ENCODE measurements at places on chromosomes 7 and 10.
A peak's percentile ranks its signal among the peaks of the same experiment; 100 is the strongest.

DNA sequence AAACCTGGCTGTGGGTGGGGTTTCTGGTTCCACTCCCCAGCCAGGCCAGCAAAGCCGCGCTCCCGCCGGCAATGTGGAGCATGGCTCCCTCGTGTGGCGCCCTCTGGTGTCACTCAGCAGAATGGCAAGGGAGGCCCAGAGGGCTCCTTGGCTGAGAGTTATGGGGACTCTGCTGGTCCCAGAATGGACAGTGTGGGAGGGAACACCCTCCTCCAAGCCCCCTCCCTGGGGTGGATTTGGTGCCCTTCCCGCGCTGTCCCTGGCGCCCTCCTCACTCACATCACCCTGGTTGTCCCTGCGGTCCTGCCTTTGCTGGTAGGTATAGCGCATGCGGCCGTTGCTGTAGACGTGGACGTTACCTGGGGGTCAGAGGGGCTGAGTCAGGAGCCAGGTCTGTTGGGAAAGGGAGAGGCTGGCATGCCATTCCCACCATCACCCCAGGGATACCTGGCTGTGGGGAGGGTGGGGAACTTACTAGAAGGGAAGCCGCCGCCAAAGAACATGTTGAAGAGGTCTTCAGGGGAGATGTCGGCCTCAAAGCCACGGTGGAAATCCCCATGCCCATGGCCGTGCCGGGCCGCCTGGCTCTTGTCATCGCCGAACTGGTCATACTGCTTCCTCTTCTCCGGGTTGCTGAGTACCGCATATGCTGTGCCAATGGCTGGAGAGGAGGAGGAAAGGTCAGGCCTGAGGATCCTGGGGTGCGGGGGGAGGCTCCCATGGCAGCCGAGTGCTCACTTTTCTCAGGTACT lies 14.0 kb downstream of the DNAJB12 start:
- DNase-seq: peak; percentile 78

- DNase-seq: no peak
These were observed 326.9 kb downstream of the GPAM start for GRCh38 chr10:111856631-111857030.

DNA sequence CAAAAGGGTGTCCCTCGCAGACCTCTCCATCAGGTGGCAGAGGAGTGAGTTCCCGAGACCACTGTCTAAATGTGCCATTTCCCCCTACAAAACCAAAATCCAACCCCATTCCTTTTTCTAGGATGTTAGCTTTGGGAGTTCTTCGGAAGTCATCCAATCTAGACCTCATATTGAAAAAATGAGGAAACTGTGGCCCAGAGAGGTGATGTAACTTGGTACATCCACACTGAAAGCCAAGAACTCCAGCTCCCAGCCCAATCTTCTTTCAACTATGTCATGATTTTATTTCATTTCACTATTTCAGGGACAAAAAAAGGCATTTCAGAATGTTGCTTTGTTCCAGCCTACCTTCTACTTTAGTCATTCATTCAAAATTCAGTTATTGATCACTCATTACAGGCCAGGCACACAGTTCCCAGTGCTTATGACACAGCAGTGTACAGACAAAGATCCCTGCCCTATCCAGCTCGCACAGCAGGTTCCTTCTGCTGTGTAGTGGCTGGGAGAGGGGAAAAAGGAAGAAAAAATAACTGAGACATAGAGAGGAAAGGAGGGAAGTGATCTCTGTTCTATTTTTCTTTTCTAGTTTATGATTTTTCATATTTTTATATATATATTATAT lies 35.8 kb downstream of the SCRN1 start:
- DNase-seq: no peak

DNA sequence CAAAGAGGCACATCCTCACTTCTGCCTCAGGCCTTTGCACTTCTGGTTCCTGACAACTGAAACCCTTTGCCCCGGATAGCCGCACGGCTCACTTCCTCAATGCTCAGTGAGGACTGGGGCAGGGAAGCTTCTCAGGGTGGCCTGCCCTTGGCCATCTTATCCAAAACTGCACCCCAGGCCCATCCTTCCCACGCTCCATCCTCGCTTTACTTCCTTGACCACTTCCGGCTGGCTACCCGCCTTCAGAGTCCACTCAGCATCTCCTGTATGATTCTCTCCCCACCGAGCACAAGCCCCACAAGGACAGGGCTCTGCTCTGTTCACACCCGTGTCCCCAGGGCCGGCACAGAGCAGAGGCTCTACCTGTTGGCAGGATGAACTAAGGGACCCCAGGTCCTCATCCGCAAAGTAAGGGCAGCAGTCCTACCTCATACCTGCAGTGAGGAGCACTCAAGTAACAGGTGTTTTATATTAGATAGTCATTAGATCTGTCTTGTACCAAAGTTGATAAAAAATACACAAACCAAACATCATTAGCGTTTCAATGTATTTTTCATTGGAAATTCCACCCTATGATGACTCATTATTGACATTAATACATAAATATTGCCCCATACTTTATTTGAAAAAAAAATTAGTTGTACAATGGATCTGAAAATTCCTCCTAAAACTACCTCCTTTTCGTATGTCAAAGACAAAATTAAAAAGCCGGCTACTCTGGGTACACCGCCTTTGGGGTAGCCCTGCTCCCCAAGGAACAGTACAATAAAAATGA lies 35.0 kb downstream of the GNA12 start:
- no peak for DNase-seq

- no peak for DNase-seq
These were observed 4.2 kb downstream of the RARRES2 start for GRCh38 chr7:150337179-150337578.

- DNase-seq: no peak
These were observed 12.1 kb upstream of the CEP41 start for GRCh38 chr7:130452951-130453350.

DNA sequence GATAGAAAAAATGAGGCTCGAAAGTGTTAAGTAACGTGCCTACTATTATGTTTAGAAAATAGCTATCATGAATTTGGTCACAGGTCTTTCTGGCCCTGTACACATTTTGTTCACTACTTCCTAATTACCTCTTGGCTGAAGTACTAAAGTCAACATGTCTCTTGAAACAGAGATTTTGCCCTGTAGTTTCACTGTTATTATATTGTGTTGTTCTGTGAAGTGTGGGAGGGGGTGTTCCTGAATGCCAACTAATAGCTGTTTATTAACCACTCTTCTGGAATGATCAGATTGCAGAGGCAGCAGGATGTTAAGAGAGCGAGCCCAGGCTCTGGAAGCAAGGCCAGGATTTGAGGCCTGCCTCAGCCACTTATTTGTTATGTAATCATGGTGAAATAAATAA lies 72.1 kb downstream of the RNF133 start:
- DNase-seq: no peak

DNA sequence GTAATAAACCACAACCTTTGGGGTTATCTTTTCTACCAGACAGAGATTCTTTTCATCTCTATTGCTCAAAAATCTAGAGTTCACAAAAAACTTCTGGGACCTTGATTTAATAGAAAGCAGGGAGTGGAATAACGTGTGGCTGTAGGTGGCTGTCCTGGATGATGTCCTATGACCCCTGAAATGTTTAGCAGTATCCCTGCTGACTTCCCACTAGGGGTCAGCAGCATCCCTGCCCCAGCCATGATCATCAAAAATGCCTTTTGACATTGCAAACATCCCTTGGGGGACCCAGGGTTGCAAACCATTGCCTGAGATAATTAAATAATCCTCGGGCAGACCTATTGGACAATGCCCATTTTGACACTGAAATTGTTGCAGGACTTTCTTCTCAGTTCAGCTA lies 177.1 kb downstream of the USP6NL start:
- no peak for DNase-seq

DNA sequence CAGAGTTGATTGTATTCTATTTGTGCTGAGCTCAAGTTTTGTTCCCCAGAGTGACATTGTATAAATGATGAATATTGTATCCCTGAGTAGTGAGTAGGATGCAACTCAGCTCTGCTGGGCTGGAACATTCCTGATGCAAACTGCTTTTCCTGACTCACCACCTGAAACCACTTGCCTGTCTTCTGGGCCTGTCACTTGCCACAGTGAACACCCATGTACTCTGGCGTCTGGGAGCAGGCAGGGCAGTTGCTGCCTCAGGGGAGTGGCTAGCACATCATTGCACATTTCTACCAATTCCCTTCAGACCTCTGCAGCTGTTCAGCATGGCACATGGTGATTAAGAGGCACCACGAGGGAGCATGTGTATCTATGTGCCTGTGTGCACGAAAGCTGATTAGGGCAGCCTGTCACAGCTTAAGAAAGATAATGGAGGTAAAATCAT lies 157.3 kb downstream of the SND1 start:
- no peak for DNase-seq

DNA sequence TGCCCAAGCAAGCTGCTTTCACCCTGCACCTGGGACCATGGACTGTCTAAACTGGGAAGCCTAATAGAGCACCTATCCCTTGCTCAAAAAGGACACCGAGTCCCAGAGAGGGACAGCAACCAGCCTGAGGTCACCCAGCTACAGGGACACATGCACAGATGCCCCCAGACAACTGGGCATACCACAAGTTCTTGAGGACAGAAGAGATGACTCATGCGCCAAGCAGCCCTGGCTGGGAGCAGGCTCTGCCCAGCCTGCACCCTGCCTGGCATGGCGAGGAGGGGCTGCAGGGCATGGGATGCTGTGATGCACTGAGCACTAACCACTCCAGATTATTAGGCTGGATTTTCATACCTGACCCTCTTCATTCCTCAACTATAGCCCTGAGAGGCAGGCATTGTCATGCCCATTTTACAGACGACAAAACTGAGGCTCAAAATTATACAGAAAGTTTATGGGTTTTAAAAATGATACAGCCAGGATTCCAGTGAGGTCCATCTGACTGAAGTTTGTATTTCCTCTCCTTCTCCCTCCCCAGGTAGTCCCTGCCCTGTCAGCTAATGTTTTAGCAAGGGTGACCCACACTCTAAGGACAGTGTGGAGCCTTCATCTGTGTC lies 289.3 kb upstream of the ZMIZ1 start:
- no peak for DNase-seq

DNA sequence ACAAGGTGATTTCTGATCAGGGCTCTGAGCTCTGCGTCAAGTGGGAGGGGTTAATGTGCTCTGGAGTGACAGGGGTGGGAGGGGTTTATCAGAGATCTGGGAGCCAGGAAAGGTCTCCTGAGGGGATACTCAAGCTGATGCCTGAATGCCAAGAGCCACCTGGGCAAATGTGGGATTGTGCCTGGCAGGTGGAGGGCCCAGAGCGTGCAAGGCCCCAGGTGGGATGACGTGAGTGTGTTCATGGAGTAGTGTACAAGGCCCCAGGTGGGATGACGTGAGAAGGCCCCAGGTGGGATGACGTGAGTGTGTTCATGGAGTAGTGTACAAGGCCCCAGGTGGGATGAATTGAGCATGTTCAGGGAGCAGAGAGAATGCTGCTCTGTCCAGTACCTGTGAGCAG lies 610.3 kb downstream of the PTPRN2 start:
- no peak for DNase-seq

DNA sequence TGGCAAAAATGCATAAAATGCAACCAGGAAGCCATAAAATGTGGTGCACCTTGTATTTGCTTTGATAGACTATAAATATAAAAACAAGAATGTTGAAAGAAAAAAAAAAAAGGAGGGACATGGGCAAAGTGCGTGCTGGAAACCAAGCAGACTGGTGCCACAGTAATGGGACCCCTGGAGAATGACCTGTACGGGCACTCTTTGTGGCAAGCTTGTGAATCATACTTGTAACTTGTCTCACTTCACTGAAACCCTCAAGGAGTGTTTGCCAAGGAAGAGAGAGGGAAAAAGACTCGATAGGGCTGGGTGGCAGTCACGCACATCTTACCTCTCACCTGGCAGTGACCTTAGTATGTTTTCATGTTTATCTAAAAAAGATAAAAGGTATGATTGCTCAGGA lies 1183.6 kb downstream of the GATA3 start:
- no peak for DNase-seq

GRCh38 chr10:1674501-1674900 lies 62.8 kb downstream of the ADARB2 start:
- no peak for DNase-seq

DNA sequence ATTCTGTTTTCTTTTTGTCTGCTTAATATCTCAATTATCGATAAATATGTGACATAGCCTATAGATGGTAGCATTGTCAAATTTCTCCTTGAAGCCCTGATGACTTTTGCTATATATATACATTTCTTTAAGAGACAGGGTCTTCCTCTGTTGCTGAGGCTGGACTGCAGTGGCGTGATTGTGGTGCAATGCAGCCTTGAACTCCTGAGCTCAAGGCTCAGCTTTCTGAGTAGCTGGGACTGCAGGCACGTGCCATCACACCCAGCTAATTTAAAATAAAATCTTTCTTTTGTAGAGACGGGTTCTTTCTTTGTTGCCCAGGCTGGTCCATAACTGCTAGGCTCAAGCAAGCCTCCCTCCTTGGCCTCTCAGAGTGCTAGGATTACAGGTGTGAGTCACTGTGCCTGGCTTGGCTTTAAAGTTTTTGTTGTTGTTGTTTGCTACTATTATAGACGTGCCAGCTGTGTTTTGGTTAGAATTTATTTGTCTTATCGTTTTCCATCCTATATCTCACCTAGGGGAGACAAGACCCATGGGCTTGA lies 7.0 kb downstream of the UMAD1 start:
- DNase-seq: no peak

DNA sequence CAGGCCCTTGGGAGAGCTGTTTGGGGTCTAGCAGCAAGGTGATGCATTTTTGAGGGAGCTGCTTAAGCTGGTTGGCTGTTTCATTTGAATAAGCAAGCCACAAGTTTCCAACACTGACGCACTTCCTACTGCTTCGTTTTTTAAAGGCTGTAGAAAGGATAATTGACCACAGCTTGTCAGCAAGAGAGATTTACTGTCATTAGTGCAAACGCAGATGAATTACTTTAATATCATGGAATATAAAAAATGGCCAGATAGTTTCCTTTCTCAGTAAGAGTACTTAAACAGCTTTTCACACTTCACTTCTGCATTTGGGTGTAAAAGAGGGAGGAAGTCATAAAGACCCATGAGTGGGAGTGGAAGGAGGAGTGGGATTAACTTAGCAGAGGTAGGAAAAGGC lies 61.5 kb downstream of the FZD1 start:
- DNase-seq: no peak

DNA sequence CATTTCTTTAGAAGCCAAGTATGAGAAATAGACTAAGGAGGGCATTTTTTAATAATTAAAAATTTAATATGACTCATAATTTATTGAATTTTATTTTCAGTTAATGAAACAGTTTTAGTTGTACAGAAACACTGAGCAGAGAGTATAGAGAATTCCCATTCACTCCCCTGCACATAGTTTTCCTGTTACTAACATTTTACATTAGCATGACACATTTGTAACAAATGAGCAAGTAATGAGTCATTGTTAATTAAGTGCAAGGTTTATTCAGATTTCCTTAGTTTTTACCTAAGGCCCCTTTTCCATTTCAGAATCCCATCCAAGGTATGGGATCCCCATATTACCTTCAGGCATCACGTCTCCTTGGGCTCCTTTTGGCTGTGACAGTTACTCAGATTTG lies 271.5 kb upstream of the FZD8 start:
- no peak for DNase-seq

GRCh38 chr10:61662794-61663259 lies at the start of gene CABCOCO1:
CABCOCO1 (plus strand) TSS chr10:61662929; CDS start chr10:61662973, 44 bp downstream.
- no peak for DNase-seq

- no peak for DNase-seq
These were observed 2.0 kb upstream of the PLCE1 start for GRCh38 chr10:93991596-93992284.

- no peak for DNase-seq
These were observed 256.6 kb upstream of the SEMA3C start for GRCh38 chr7:81175275-81175940.

- no peak for DNase-seq
These were observed 1047.8 kb downstream of the NRG3 start for GRCh38 chr10:82922755-82923154.
